ENCODE measurements at places on chromosomes 5 and 9.

DNA sequence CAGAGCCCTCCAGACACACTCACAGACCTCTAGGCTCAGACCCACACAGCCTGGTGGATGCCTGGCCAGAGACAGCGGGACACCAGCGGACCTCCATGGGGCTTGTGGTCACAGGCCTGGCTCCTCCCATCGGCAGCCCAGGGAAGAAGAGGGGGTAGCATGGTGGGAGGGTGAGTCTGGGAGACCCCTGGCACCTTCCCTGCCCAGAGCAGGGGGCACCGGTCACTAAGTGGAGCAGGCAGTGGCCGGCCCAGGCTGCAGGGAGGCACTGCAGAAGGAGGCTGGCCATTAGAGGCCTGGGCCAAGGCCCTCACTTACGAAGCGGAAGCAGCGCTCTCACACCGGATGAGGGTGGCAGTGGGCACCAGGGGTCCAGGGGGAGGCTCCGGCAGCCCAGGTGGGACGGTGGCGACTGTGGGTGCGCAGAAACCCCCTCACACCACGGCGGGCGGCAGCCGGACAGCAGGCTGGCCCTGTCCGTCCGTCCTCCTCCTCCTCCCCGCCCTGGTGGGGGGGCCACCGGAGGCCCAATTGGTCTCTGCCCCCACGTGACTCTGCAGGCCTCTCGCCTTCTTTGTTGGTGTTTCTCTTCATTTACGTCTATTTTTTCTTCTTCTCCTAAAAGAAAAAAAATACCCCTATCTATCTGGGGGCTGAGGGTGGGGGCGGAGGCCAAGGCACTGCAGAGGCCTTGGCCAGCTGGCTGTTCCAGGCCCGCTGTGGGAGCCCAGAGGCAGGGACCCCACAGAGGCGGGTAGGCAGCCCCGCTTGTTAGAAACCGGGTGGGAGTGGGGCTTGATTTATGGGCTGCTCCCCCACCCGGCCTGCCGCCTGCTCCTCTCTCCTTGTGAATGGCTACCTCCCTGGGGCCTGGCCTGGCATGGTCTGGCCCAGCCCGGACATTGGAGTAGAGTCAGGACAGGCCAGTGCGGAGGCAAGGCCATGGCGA is at the start of gene NR5A1:
Gene NR5A1 (minus strand): TSS at position 469 of the 949 bp plus-strand sequence. CDS start 4,004 bp downstream, outside the sequence.
- DNase-seq: no peak

GRCh38 chr9:89179540-89179894 is 899 bp upstream of the SHC3 start:
- DNase-seq: no peak

GRCh38 chr9:12906646-12907045 is 131.8 kb downstream of the LURAP1L start:
- DNase-seq: no peak

GRCh38 chr5:142545650-142546322 is 140.1 kb downstream of the FGF1 start:
- DNase-seq: no peak

DNA sequence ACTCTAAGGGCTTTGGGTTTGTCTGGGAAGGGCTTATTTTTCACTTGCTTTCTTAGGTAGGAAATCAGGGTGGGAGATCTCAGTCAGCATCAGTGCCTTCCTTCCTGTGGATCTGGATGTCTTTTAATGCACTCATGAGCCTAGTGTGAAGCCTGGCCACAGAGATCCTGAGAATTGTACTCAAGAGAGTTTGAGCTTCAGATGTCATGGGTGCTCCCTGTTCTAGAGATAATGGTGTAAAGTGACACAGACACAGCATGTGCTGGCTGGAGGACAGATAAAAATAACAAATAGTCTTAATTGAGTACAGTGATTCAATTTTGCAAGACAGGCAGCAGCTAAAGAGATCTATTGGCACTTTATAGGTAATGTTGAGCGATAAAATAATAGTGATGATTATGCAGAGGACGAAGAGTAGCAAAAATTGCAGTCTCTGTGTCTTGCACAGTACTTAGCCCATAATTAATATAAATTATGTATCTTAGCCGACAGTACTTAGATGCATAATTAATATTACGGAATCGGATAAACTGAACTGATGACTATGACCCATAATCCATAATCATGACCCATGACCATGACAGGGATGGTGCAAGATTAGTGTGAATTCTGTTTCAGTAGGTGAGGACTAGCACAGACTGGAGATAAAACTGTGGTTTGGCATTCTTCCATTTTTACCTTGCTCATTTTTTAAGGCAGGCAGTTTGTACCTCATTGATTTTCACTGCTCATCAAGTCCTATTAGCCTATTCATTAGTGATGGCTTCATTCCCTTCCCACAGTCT is 408.7 kb upstream of the PIK3R1 start:
- no peak for DNase-seq

DNA sequence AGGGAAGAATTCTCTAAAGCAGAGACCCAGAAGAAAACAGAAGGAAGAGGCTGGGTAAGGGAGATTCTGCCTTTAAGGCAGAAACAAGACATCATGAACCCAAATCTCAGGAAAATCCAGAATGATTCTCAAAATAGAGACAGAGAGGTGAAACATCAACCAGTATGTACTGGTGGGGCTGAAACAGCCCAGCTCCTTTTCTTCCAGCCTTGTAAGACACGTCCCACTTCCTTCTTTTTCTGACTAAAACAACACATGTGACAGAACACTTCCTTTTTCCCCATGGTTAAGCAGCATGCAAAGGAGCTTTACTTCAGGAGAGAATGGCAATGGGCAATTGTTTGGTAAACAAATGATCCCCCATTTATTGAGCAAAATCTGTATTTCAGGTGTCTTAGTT is 230.8 kb upstream of the NR4A3 start:
- DNase-seq: no peak

DNA sequence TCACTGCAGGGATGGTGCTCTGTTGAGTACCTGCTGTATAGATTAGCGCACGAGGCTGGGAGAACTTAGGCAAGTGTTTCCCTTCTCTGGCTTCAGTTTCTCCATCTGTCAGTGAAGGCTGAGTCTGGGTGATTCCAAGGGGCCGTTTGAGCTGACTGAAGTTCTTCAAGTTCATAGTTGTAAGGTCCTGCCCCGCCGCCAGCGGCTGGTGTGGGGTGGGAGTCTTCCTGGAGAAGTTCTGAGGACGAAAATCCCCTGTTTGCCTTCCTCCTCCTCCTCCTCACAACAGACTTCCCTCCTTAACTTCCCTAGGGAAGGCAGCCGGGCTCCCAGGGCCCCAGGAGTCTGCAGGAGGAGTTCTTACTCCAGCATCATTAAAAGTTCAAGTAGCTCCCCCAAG is 1.7 kb upstream of the HRCT1 start:
- no peak for DNase-seq

- DNase-seq: peak; percentile 60
Observed at GRCh38 chr5:10856683-10857337, 95.8 kb upstream of the DAP start.

DNA sequence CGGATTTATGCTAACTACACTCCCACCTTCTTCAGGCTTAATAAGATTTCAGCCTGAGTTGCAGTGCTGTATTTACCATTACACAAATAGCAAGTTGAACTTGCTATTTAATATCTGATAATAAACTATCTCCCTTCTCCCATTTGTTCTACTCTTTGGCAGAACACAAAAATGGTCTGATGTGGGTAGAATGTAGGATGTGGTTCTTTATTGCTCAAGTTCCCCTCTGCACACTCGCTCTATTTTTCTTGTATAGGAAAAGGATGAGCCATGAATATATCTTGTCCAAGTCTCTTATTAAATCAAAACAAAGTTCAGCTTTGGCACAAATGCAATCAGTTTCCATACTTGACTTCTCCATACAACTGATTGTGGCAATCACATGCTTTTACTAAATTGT is 37.2 kb upstream of the KIF2A start:
- DNase-seq: no peak

GRCh38 chr5:123208668-123209501 is 119.8 kb downstream of the PRDM6 start:
- no peak for DNase-seq

GRCh38 chr9:103804077-103804735 is 289.9 kb upstream of the SMC2 start:
- no peak for DNase-seq

- DNase-seq: no peak
Observed at GRCh38 chr5:145976431-145977155, 40.2 kb downstream of the SH3RF2 start.

DNA sequence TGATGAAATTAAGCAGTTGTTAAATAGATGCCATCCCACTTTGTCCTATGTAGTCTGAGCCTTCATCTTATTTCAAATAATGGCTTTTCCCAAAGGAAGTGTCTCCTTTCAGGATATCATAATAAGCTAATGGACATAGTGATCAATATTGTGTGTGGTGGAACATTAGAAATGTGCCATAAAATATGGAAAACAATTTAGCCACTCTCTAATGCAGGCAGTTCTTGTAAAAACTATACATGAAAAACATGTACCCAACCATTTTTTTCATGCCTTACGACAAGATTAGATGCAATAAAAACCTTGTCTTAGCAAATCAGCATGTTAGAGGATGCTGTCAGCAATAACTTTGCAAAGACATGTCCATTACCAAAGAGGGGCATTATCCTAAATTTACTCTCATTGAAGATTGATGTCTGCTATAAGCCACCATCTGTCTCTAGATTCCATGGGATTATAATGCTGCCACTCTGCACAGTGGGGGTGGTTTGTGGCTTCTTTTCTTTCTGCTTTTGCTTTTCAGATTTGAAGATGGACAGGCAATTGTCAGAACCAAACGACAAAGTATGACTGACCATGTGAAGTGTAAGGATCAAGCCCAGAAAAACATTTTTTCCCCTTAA is 724.0 kb upstream of the ZNF608 start:
- DNase-seq: no peak

DNA sequence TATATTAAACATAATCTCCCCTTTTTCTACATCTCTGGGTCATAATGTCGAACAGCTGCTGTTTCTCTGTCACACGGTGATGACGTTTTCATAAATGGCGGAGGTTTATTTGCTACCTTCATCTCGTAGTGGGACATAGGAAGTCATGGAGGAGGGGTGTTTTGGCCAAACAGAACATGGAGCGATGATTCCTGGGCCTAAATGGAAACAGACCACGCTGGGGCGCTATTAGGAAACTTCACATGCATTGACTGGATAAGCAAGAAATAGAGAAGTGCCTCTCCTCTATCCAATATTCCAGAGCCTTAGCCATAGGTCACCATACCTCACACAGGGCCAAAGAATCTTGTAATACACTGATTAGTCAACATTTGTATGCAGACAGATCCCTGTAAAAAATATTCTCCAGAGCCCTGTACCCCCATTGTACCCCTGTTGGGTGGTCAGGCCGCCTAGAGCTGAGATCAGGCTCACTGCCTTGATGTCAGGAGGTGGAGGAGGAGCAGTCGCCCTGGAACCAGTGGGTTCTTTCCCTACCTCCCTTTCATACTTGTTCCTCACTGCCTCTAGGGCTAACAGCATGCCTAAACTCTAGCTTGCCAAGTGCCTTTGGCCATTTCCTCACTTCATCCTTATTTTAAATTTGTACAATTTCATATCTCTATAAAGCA is 77.8 kb upstream of the SPIN1 start:
- DNase-seq: no peak

GRCh38 chr5:108749128-108749861 is 1.6 kb downstream of the FER start:
- no peak for DNase-seq

DNA sequence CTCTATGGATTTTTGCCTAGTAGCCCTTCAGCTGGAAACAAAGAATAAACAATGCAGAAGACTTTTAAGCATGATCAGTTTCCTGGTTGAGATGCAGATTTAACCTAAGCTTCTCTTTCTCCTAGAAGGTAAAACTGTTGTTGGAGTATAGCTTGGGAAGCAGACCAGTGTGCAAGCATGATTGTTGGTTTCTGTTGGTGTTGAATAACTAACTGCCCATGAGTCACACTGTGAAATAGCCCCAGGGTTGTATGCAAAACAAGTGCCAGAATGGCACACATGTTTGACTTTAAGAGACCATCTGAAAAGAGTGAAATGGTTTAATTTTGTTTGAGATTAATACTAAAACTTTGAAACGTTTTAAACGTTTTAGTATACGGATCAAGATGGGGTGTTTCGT is 227.1 kb downstream of the ARHGEF28 start:
- no peak for DNase-seq

DNA sequence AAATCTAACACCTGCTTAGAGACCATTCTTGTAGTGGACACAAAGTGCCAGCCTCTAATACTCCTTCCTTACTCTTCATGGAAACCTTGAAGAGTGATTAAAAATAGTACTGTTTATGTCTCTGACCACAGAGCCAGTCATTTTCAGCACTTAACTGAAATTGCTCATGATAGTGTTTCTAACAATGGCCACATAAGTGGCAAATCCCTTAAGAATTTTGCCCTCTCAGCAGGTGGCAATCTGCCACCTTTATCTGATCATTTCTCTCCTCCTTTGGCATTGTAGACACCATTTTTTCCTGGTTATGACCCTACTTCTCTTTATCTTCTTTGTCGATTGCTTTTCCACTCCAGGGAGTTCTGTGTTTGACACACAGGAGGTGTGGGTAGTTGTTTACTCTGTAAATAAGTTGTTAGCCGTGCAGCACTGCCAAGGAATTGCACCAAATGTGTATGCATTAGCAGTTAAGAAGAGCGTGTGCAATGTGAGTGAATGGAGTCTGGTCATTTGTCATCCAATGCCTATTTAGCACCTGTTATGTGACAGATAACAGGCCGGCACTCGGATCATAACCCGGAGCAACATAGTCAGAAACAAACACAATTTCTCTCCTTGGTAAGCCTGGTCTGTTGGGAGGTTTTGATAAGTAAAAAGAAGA is 36.8 kb upstream of the STARD4 start:
- DNase-seq: no peak

- DNase-seq: no peak
Observed at GRCh38 chr5:138960145-138960692, 85.1 kb upstream of the LRRTM2 start.

DNA sequence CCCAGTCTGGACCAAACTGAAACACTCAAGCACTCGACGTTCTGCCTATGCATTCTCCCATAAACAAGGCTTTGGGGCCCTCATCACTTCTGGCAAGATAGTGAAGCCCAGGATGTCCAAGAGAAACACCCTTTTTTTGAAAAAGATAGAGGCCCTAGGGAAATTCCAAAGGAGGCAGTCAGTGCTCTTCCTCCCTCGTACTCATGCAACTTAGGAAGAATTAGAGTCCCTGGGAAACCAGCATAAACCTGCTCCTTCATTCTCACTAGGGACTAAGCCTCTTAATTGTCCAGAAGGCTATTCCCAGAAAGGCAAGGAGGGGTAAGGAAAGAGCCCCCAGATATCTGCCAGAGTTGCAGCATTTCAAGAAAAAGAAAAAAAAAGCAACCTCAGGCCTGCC is 7.8 kb upstream of the RUSC2 start:
- no peak for DNase-seq

DNA sequence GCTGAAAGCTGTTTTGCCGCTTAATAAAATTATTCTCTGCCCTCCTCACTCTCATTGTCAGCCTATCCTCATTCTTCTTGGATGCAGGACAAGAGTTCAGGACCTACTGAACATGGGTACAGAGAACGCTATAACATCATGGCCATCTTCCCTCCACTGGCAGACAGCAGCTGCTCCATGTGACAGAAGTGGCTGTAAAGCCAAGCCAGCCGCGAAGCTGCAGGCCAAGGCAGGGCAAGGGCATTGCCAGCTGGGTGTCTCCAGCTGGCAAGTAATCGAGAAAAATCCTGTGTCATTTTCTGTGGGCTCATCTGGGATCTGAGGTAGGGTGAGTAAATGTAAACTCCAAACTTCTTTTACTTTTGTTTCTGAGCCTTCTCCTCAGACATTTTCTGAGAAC is 84.8 kb downstream of the SLC25A46 start:
- DNase-seq: no peak
